Activated CD4-positive, CD25-positive, alpha-beta regulatory T cell treated with anti-CD3 and anti-CD28 coated beads, Interleukin-2, amount 50 U/mL, for 16 hours (primary cell): ENCODE measurements at places on chromosomes 7 and 10.

DNA sequence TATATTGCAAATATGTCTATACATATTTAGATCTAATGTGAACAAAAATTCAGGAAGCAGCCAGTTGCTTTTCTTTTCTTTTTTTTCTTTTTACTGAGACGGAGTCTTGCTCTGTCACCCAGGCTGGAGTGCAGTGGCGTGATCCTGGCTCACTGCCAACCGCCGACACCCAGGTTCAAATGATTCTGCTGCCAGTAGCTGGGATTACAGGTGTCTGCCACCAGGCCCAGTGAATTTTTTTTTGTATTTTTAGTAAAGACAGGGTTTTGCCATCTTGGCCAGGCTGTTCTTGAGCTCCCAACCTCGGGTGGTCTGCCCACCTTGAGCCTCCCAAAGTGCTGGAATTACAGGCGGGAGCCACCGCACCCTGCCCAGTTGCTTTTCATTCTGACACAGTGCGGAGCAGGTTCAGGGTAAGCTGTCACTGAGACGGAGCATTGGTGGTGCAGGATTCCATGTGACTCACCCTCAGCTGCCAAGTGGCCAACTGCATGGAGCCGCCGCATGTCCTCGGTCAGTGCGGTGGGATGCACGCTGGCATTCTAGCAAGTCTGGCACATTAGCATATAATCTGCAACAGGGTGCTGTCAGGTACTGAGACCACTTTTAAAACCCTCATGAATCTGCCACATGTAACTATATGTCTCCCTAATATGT, 362.7 kb downstream of the DNAJB6 start:
- no peak for DNase-seq

DNA sequence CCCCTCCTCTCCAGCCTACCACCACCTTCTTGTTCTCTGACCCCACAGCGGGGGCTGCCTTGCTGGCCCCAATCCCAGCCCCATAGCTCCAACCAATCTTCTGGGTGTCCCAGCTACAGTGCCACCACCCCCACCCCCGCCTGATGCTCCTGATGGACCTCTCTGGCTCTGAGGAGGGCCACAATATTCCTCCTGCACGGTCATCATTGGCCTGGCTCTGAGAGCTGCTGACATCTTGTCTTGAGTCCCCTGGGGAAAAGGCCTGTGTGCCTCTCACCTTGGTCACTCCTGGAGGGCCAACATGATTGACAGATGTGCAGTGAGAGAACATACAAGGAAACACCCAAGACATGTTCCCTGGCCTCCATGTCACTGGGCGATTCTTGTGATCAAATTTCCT, 7.6 kb downstream of the GDF2 start:
- DNase-seq, result no peak

DNA sequence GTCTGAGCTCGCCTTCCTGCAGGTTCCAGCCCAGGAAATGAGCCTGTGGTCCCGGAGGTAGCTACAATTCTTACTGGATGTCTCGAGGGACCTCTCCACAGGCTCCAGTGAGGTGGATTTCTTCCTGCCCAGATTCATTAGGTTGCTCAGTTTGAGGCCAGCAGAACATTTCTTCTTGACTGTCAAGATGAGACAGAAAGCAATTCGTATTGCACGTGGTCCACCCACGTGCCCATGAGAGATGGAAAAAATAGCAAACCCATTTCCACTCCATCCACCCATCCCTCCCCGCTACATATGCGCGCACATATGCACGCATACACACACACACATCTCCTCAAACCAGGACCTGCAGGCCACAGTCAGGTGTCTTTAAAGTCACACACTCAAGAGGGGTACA, 68.7 kb downstream of the VWA2 start:
- no peak for DNase-seq

DNA sequence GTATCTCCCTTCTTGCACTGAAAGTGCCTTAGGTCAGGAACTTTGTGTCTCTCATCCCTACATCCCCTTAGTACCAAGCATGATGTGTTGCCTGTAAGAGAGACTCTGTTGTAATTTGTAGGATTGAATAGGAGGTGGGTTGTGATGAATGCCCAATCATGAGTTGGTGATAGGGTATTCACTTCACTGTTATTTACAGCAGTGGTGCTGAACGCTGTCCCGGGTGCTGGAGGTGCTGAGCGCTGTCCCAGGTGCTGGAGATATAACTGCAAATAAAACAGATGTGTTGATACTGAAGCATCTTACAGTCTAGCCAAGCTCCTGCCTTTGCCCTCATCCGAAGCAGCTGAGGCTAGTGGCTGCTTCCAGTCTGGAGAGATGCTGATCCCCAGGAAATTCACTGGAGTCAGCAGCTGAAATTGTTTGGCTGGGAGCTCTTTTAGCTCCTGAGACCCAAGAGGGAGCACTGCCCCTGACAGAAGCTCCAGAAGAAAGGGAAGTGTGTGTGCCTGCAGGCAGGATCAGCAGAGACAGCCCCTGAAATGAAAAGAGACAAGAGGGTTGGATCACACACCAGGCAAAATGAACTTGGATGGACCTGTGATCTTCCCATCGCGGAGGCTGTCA, 183.4 kb downstream of the SORCS3 start:
- no peak for DNase-seq

GRCh38 chr7:127924874-127925273, 106.4 kb downstream of the LRRC4 start:
- no peak for DNase-seq

DNA sequence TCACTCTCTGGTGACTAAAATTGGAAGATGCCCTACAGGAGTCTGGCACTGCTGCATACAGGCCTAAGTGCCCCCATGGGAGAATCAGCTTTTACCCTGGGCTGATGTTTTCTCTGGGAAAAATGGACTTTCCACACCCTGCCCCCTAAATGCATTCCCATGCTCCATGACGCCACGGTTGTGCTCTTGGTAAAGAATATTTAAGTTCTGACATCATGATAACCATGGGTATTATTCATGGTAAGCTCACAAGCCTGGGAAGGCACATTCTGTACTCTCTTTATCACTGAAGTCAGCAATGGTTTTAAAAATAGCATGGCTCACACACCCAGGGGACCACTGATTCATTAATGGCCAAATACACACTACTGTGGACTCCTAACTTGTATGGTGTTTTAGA, 43.4 kb downstream of the HIPK2 start:
- no peak for DNase-seq

GRCh38 chr7:68020102-68020501, 1023.5 kb downstream of the TYW1 start:
- no peak for DNase-seq
